ENCODE measurements at places on chromosomes 2 and 18. TPM values are rescaled to one million over a fixed set of nuclear protein-coding genes. Genes with fewer than 3 reads are reported as not detected.

The IL1R2 gene
- total RNA-seq = not detected

The SULT1C3 gene
- not detected for total RNA-seq

DNA sequence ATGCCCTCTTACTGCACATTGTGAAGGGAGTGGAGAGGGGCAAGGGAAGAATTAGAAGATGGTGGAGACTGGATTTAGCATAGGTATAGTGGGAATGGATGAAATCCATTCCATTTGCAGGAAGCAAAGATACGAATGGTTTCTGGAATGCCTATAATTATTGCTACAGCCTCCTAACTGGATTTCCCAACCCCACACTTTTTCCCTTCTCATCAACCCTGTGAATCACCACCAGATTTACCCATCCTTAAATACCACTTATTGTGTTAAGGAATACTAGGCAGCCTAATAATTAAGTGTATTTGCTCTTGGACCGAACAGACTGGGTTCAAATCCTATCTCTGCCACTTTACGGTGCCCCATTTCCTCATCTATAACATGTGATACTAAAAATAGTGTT is 39.3 kb upstream of the CREB1 start:
- H3K27me3 ChIP-seq = no peaks in the 10 kb centered on the region
- no peak overlapping the region for H3K4me3 ChIP-seq
- no peak overlapping the region for H3K27ac ChIP-seq
- H3K36me3 ChIP-seq = no peaks in the 10 kb centered on the region

GRCh38 chr2:100884145-100884621 is 64.2 kb downstream of the NPAS2 start:
- no peak for DNase-seq
- H3K36me3 ChIP-seq = no peaks in the 10 kb centered on the region
- no peaks in the 10 kb centered on the region for H3K27me3 ChIP-seq
- H3K4me3 ChIP-seq = no peak overlapping the region

DNA sequence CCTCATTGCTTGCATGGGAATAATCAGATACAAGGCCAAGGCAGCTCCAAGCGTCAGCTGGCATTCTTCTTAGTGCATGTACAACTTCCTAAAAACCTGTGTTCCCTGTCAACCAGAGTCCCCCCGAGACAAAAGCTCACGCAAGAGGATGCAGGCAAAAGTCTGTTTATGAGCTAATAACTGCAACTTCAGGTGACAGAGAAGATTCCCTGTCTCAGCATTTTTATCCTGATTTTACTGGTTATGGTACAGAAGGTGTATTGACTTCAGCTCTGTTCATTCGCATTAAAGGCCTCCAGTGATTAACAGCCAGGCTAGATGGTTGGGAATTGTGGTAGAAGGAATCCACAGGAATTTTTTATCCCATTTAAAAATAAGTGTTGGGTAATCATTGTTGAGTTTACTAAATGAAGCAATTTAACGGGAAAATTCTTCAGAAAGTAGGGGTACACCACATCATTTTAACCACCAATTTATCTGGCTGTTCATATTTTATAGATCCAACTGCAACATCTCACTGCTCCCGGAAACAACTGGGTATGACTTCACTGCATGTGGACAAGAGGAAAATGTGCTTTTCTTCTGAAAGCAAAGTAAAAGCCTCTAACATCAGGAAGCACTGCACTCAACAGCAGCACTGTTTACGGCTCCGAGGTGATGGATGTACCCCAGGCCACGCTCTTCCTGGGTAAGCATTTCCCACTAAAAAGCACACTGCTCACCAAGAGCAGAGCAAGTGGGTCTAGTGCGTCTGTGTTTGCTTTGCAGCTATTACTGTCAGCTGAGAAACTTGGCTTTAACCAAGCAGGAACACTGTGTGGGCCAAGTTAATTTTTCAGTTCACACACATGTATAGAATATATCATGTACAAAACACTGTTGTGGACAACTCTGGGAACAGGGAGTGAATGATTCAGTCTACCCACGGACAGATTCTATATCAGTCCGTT is 31.9 kb downstream of the CCBE1 start:
- peaks cover 3% of the 10 kb centered on the region for H3K4me1 ChIP-seq
- no peak overlapping the region for H3K4me3 ChIP-seq
- no peak overlapping the region for H3K27ac ChIP-seq
- DNase-seq = no peak
- H3K27me3 ChIP-seq = peaks cover 7% of the 10 kb centered on the region

GRCh38 chr18:8279346-8279745 is 329.9 kb upstream of the RAB12 start:
- no peaks in the 10 kb centered on the region for H3K4me1 ChIP-seq
- H3K27me3 ChIP-seq = no peaks in the 10 kb centered on the region
- H3K4me3 ChIP-seq = no peak overlapping the region
- no peak for DNase-seq
- no peak overlapping the region for H3K27ac ChIP-seq
- no peaks in the 10 kb centered on the region for H3K36me3 ChIP-seq
